ENCODE measurements at places on chromosomes 13 and 19.

- no peak for DNase-seq
These were observed 160.1 kb downstream of the COG6 start for GRCh38 chr13:39815345-39816111.

DNA sequence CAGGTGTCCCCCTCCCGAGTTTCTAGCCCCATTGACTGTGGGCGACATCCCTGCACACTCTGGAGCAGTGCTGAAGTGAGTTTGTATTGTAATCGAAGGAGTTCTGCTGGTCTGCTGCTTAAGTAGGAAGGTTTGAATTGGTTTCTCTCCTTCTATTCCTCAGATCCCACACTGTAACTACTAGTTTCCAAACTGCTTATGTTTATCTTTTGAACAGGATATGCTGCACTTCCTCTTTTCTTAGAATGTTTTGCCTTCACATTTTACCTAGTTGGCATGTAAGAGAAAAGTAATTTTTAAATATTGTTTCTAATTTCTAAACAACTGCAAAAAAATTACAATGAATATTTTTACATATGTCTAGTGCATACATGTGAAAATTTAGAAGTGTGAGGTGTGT, 511.8 kb downstream of the KLF12 start:
- DNase-seq: no peak

DNA sequence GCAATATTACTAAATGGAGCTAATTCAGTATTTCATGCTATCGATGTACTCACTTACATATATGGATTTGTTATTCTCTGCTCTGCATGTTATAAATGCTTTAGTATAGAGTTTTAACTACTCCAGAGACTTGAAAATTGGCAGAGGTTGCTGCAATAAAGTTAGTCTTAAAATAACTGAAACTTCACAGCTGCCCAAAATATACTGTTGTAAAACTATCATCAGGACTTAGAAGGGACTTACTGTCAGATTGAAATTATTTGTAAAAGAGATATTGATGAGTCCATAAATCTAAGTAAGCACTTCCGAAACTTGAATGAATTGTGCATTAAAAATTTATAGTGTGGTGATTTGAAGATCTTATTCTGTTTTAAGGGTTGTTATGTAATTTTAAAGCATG, 1178.2 kb upstream of the PCDH20 start:
- no peak for DNase-seq

- DNase-seq: no peak
These were observed 9.2 kb upstream of the GNA11 start for GRCh38 chr19:3084943-3085342.

- DNase-seq: no peak
These were observed 309.9 kb upstream of the SLITRK1 start for GRCh38 chr13:84192125-84192524.

DNA sequence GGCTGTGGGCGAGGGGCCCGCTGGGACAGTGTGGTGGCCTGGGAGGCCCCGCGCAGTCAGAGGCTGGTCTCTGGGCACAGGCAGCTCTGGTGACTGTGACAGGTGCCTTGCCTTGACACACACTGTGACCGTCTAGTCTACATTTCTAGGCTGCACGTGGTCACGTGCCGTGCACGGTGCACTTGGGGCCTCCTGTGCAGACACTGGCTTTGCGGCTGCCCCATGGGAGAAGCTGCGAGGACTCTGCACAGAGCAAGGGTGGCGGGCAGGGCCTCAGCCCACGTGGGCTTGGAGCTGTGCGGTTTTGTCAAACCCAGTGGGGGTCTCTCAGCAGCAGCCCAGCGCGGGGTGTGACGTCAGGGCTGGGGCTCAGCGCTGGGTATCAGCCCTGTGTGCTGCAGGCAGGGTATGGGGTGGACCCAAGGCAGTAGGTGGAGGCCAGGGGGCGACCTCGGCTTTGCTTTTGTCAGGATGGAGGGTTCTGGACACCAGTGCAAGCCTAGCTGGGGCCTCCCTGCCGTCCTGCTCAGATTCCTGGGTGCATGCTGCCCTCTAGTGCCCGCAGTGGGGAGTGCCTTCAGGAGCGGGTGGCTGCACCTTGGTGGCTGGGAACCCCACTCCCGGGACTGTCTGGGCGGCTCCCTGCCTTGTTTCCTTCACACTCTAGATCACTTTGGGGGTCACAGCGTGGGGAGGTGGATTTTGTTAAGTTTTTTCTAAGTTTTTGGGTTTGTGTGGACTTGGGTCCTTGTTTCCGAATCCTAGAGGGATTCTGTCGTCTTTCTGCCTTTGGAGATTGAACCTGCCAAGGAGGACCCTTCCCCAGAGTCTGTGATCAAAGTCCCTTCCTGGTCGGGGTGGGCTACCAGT, 62.6 kb downstream of the KDM4B start:
- DNase-seq: peak; percentile 70

- DNase-seq: no peak
These were observed 12.8 kb downstream of the ELF1 start for GRCh38 chr13:41006306-41006705.

- no peak for DNase-seq
These were observed 1002.7 kb upstream of the PCDH20 start for GRCh38 chr13:62418376-62418775.

DNA sequence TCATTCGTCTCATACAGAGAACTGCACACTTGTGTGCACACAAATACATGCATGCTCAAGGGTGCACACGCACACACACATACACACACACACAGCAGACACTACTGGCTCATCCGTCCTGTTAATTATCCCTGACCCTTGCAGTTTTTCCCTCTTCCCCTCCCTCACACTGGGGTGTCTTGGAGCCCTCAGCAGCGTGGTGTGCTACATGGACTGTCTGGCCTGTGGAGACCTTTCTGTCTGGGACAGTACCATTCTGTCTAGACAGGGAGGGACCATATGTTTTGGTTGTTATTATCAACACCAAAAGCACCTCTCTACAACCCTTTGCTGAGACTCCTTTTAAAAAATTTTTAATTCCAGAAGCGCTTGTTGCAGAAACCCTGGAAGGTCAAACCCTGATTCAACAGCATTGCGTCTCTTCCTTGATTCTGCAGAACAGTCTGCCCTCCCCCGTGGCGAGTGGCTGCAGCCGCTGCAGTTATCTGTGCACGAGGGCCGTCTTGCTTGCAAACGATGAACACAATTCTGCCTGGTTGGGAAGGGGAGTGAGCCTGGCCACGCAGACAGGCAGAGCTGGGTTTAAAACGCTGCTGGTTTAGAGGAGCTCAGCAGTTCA, 374.0 kb downstream of the IRS2 start:
- DNase-seq: no peak

- no peak for DNase-seq
These were observed 6.2 kb downstream of the ZNF444 start for GRCh38 chr19:56147307-56147706.
